ENCODE measurements at places on chromosomes 3 and 15.
A peak's percentile ranks its signal among the peaks of the same experiment; 100 is the strongest.

DNA sequence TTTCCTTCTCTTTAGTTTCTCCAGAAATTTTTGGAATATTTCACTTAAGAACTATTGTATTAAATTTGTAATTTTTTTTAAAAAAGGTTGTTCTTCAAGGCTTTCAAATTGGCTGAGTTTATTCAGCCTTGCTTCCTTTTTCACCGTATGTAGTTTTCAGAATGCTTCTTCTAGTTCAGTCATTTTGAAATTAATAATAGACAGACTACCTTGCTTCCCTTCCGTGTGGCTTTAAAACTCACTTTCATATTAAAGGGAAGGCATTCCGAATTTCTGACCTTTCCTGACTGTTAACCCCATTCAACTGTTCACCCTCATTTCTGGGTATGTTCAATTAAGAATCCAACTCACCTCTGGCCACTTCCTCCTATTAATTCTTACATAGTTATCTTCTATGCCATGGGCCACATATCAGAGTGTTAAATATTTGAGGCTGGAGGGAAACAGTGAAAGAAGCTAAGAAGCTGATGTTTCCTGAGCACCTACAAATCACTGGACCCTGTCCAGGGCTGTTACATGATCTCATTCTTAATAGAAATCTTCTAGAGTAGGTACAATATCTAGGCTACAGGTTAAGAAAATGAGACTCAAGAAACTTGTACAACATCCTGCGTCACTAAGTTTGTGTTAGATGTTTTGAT, 237.5 kb downstream of the P3H2 start:
- no peak for DNase-seq

- no peak for DNase-seq
These were observed 60.2 kb downstream of the CORO2B start for GRCh38 chr15:68638953-68639515.

DNA sequence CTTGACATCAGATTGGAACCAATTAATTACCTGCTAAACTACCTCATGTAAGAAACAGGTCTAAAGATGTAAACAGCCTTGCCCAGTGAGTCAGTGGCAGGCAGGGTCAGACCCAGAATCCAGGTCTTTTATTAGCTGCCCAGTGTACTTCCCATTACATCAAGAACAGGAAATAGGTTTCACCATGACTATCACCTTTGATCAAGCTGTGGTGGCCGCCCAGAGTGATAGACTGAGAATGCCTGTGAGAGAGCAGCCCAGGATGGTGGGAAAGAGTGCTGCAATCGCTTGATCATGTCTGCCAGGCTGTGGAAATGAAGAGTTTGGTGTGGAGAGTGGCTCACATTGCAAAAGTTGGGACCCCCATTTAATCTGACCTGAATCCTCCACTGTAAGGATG, 61.3 kb upstream of the PIAS1 start:
- no peak for DNase-seq

- no peak for DNase-seq
These were observed 85.3 kb upstream of the VEPH1 start for GRCh38 chr3:157588386-157589060.

GRCh38 chr15:37789881-37790280, 144.6 kb upstream of the TMCO5A start:
- DNase-seq = no peak

- no peak for DNase-seq
These were observed 230.2 kb upstream of the CD96 start for GRCh38 chr3:111311709-111312235.

- DNase-seq = no peak
These were observed 144.0 kb downstream of the AQP9 start for GRCh38 chr15:58282060-58282708.

GRCh38 chr3:72839057-72839456, 9.2 kb downstream of the SHQ1 start:
- no peak for DNase-seq

- no peak for DNase-seq
These were observed 32.9 kb downstream of the MEGF11 start for GRCh38 chr15:66220601-66221000.

- peak; percentile 18 for DNase-seq
These were observed at the start of gene CACNA2D2 for GRCh38 chr3:50503504-50504342. Gene CACNA2D2 (minus strand): TSS chr3:50503634. CDS start chr3:50503423, 211 bp downstream.

Data from stimulated activated CD8-positive, alpha-beta memory T cell treated with anti-CD3 and anti-CD28 coated beads, Interleukin-7, amount 100 ng/mL, for 24 hours (primary cell).